Skin of body (tissue), 3 donors: ENCODE measurements at places on chromosomes 4 and X. TPM values are rescaled to one million over a fixed set of nuclear protein-coding genes. Genes with fewer than 3 reads are reported as not detected.

GRCh38 chr4:138078751-138079520 lies 163.2 kb downstream of the SLC7A11 start:
- DNase-seq = peak; percentile 68

- no peak for DNase-seq
These were observed 2.8 kb upstream of the CLCN5 start for GRCh38 chrX:49919617-49920016.

DNA sequence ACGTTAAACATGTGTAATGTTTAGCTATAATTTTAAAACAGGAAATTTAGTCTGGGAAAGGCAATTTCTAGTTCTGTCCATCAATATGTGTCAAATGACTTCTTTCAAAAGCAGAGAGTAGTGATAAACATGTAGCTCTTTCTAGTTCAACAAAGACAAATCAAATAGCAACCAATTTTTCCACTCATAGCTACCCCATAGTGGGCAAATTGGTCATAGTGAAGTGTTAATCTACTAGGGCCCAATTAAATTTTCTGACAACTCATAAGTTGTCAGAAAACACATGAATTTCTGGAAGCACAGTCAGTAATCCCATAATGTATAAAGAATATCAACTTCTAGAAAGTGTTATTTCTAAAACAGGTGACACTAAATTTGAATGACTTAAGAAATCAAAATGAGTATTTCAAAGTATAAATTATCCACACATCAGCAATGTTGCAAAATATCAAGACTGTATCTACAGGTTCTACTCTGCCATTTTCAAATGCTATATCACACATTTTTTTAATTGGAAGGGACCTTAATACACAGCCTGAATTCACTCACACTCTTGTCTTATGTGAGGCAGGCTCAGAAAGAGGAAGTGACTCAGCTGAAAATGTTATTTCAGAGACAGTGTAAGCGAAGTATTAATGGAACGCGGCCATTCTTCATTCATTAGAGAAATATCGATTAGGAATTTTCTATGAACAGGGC lies 7.7 kb downstream of the OCIAD2 start:
- no peak for DNase-seq

DNA sequence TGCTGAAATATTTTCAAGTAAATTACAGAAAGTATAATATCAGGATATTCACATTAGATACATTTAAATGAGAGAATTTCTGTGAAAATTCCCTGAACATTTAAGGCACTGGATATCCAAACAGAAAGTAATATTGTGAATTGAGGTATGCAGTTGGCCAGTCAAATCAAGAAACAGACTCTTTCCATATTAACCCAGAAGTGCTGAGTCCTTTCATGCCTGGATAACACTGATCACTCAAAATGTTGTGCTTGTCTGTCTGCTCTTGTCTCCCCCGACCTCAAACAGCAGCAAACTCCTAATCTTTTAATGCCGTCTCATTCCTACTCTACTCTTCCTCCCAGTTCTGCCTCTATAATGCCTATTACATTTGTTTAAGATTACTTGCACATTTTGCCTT lies 51.2 kb downstream of the TBC1D9 start:
- DNase-seq = no peak

- no peak for DNase-seq
These were observed 3.2 kb upstream of the AMMECR1 start for GRCh38 chrX:110321081-110321480.

GRCh38 chr4:10460313-10461047 lies 3.3 kb upstream of the ZNF518B start:
- no peak for DNase-seq

DNA sequence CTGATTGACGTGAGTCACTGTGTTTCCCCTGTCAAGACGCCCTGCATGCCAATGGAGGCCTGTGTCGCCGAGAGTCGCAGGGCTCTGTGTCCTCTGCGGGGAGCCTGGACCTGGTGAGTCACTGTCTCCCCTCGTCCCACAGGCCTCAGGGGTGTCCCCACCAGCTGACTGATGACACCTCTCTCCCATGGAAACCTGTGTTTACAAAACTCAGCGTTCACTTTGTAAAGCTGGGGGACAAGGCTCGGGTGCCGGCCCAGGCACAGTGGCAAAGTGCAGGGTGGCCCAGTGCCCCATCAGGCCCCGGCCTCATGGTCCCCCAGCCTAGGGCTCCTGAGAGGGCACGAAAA lies 21.2 kb upstream of the HGFAC start:
- no peak for DNase-seq

- no peak for DNase-seq
These were observed 93.2 kb downstream of the FAM13A start for GRCh38 chr4:88963817-88964216.

GRCh38 chrX:155767051-155767875 lies 113.9 kb upstream of the VAMP7 start:
- DNase-seq = peak; percentile 21

- DNase-seq = no peak
These were observed 2.2 kb downstream of the GRID2 start for GRCh38 chr4:92305878-92306520.

DNA sequence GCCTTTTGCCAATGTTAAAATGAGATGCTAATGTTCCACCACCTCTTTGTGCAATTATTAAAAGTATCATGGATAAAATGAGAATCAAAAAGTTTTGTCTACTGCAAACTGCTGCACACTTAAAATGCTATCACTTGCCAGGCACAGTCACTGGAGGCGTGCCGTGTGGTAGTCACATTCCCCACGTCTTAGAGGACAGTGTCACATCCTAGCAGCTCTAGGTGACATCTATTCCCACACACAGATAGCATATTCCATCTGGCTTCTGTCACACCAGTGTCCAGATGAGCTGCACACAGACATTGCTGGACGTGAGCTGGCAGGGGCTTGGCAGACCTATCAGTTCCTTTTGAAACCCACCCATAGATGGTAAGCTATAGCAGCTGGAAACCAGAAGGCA lies 47.0 kb downstream of the NSG1 start:
- no peak for DNase-seq

DNA sequence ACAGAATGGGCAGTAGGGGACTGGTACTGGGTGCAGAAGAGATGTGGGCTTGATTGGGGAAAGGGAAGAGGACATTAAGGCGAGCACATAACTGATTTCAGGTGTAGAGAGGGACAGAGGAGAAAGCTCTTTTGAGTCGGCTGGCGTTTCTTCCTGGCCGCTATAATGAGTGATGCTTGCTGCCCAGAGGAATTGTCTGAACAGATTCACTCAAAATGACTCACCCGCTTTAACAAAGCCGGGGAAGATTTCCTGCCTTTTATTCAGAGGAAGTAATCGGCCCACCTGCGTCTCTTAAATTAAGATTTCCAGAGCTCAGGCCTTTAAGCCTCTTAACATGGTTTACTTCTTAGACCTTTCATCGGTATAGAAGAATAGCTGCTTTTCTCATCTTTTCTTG lies 102.1 kb upstream of the AP1S2 start:
- no peak for DNase-seq

DNA sequence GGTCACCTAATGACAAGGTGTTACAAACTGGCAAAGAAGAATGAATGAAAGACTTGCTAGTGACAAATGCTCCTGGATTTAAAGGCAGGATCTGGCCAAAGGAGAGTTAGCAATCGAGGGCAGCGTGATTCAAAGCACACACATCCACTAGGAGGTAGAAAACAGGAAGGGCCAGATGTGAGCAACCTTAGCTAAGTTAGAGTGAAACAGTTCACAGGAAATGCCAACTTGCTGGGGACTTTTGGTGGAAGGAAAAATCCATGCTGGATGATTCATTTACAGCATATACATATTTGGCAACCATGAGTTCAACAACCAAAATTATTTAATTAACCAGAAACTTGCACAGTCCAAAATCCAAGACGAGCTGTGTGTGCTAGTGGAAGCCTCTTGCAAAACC lies 276.9 kb downstream of the PTTG2 start:
- no peak for DNase-seq

GRCh38 chrX:49106930-49107329 lies 16.6 kb downstream of the GPKOW start:
- peak; percentile 41 for DNase-seq

DNA sequence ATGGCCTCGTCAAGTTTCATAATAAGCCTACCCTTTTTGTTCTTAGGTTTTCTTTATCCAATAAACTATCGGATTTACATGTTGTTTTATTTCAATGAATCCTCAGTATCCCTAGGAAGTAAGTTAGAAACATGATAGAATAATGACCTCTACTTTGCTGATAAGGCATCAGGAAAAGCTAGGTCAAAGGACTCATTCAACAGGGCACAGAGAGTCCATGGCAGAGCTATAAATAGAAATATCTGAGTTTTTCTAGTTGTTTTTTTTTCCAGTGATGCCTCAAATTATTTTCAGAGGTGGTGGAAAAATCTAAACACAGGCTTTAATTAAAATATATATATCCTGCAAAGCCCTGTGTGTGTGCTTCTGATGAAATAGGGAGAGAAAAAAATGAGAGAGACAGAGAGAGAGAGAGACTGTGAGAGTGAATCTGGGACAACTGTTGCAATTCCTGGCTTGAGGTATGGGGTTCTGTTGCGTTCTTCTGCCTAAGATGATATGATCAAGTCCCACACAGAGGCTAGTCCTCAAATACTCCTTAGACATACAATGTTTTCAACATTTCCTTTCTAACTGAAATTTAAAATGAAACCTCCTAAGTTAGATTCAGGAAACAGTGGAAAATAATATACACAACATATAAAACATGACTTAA lies 139.9 kb downstream of the HDX start:
- DNase-seq = no peak

DNA sequence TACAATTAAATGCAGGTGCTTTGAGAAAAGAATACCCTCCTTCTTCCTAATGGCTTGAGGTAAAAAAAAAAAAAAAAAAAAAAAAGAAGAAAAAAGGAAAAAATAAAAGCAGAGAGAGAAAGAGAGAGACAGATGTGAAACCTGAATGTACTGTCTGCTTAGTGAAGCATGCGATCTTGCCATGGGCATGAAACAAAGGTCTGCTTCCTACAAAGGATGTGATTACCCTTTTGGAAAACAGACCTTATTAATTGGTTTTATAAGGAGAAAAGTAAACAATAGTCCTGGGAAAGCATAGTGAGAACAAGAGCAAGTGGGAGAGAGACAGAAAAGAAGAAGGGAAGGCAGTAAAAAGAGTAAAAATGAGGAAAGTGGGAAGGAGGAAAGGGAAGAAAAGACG lies 526.1 kb upstream of the PABPC4L start:
- no peak for DNase-seq

DNA sequence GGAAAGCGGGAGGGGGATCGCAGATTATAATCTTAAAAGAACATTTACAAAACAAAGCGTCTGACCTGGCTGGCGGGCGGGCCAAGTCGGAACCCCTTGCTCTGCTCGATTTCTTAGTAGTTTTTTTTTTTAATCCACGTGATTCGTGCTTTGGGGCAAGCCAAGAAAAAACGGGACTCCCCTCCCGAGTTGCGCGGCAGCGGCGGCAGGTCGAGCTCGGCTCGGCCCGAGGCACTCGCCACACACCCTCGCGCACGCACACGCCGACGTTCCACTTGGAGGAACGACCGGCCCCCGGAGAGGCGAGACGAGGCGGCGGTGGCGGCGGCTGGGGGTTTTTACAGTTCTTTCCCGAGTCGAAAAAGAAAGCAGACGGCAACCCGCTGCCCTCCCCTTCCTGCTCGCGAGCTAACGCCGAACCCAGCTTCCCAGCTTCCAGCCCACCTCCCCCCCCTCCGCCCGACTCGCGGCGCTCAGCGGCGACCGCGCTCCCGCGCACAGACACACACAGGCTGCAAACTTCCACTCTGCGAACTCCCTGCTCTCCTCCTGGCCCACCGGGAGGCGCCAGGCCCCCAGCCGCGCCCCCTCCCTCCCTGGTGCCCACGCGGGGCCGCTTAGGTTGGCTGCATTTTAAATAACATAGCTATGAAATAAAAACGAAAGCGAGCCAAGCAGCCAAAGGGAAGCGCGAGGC lies 1.2 kb downstream of the BCOR start:
- DNase-seq = no peak

DNA sequence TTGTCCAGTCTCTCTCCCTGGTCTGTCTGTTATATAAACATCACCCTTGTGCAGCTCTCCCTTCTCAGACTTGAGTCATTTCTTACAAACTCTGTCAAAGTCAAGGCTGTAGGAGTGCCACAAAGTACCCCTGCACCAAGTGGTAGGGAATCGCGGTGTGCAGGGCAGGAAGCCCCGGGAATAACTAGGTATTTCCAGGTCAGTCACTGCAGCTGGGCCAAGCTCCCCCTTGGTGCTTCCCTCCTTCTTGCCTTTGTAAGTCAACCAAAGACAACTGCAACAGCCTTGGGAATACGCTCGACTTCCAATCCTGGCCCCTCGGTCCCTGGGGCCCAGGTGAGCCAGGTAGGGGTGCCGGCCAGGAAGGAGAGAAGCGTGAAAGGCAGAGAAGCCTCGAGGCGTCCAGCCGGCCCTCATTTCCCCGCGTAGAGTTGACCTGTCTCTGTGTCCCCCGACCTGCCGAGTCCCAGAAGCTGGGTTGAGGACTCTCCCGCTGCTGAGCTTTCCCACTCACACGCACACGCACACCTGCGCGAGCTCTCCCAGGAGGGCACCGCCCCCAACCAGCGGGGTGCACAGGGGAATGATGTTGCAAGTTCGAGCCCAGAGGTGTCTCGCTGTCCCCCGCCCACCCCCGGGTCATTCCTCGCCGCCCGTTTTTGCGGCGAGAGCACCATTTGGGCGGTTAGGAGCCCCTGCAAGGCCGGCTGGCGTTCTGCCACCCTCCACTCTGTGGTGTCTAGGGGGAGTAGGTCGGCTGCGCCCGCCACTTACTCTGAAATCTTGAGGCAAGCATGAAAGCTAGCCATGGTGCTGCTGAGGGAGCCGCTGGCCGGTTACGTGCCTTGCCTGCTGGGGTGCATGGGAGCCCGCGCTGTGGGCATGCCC lies 22.8 kb upstream of the KIAA1210 start:
- DNase-seq = no peak

- DNase-seq = no peak
These were observed 25.7 kb upstream of the ELOVL6 start for GRCh38 chr4:110224142-110224541.

GRCh38 chr4:1236103-1236641 lies 12.8 kb downstream of the CTBP1 start:
- DNase-seq = no peak

DNA sequence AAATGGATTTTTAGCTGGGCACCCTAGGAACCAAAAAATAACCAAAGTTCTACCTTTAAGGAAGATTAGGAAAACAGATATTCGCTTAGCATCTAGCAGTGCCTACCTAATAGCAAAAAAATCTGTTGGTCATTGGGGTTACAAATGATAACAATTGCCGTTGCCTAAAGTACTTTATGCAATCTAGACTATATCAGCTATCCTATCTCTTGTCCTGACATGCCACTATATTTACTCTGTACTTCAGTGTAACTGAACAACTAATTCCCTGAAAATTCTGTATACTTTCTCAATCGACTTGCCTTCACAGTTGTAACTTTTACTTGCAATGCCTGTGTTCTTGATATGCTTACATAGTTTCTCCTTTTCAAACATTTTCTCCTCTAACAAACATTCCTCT lies 282.9 kb upstream of the PCDH7 start:
- no peak for DNase-seq

GRCh38 chrX:78314561-78314960 lies 12.8 kb downstream of the CYSLTR1 start:
- no peak for DNase-seq

Gene TSPAN7
- total RNA-seq = 9.8 TPM

Gene RHOXF2
- not detected for total RNA-seq

Gene HTR2C
- not detected for total RNA-seq

Gene PCDH19
- 3.5 TPM for total RNA-seq

Gene TMEM31
- total RNA-seq = not detected

Gene FHIP1A
- 30.6 TPM for total RNA-seq

Gene CCNB3
- 0.39 TPM for total RNA-seq

Gene FABP2
- not detected for total RNA-seq

Gene SERTM2
- 0.10 TPM for total RNA-seq

Gene TLR7
- 2.6 TPM for total RNA-seq

Gene BRCC3
- total RNA-seq = 12.1 TPM

Gene NAP1L2
- total RNA-seq = 1.3 TPM

Gene CRMP1
- total RNA-seq = 6.0 TPM

Gene CXCL11
- 0.49 TPM for total RNA-seq

Gene ADRA2C
- total RNA-seq = 0.79 TPM
